ENCODE measurements at places on chromosomes 13 and 19.

- peak; percentile 86 for DNase-seq
Observed at GRCh38 chr19:43624933-43625332, 5.5 kb upstream of the ZNF428 start.

GRCh38 chr19:19938449-19938848, 37.7 kb downstream of the ZNF93 start:
- DNase-seq, result no peak

- peak; percentile 58 for DNase-seq
Observed at GRCh38 chr19:43765109-43765876, 10.5 kb upstream of the SMG9 start.

DNA sequence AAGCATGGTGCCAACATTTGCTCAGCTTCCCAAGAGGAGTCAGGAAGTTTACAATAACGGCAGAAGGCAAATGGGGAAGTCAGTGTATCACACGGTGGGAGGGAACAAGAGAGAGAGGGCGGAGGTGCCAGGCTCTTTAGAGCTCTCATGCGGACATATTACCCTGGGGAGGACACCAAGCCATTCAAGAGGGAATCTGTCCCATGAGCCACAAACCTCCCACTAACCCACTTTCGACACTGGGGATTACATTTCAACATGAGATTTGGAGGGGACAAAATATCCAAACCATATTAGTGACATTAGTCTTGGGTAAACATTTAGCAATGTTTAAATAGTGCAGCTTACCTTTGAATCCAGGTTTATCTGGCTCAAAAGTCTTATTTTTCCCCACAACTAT, 69.9 kb downstream of the SLAIN1 start:
- no peak for DNase-seq

DNA sequence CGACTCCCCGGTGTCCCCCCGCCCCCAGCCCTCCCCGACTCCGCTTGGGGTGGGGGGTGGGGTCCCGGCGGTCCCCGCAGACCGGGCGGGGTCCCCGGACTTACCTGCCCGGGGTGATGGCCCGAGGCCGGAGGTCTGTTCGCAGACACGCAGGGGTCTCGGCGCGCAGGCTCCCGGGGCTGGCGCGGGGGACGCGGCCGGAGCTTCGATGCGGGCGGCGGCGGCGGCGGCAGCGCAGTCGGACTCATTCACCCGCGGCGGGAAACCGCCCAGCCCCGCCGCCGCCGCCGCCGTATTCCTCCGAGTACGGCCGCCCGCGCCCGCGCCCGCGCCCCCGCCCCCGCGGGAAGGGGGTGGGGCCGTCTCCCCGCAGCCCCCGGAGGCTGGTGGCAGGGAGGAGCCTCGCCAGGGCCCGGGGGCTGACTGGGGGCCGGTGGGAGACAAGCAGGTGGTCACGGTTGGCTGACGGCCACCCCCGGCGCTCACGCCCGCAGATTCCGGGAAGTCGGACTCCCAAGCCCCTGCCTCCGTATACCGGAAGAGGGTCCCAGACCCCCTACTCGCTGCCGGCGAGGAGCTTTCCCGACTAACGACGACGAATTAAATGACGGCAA, at the start of gene C2CD4C:
Gene C2CD4C (minus strand): TSS at position 246 of the 614 bp plus-strand sequence. CDS start 786 bp downstream, outside the sequence.
- DNase-seq, result no peak

DNA sequence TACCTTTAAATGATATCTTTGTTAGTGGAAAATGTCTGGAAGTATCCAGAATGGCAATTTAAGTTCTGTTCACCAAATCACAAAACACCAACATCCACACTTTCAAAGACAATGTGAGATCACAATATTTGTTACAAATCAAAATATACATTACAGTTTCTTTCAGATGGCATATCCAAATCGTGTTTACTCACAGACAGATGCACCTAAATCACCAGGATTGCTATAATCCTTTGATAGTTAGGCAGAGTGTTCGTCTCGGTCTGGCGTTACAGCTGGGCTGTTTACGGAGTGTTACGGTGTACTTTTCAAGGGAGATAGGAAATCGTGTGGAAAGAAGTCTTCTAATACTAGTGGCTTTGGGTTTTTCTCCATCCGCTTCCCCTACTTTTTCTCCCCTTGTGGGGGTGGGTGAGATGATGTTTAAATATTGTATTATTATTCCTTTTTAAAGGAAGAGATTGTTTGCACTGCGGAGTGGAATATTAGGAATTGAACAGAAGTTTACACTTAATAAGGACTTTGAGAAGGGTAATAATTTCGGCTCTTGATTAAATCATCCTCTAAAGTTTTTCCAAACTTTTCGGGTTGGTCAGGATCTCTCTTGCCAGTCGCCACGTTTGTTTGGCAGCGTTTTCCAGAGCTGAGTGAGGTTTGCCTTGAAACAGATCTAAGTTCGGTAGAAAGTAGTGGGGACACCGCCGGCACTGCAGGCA, 1.8 kb downstream of the MAB21L1 start:
- no peak for DNase-seq

DNA sequence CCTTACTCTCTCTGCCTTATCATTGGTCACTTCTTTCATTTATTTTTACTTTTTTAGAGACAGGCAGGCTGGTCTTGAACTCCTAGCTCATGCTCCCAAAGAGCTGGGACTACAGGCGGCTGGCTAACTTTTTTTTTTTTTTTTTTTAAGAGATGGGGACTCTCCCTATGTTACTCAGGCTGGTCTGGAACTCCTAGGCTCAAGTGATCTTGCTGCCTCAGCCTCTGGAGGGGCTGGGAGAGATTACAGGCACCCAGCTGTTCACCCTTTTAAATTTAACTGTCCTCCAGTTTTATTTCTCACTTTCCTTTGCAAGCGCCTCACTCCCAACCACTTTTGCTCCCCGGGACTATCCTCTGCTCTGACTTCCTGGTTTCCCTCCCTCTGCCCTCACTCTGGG, 5.6 kb upstream of the CLDN10 start:
- no peak for DNase-seq

DNA sequence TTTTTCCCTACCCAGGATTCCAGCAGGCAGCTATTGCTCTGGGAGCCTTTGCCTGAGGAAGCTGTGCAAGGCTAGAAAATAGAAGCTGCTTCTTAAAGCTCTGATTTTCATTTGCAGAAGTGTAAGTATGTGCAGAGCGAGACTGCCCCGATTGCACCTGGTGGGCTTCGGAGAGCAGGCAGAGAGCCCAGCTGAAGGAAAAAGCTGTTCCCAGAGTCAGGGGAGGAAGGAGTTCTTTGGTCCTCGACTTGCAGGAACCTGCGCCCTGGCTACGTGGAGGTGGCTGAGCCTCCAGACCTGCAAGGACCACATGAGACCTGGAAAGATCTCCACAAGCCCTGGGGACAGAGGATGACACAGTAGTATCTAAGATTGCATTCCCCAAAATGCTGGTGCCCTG, 235.0 kb upstream of the ARGLU1 start:
- DNase-seq, result no peak

DNA sequence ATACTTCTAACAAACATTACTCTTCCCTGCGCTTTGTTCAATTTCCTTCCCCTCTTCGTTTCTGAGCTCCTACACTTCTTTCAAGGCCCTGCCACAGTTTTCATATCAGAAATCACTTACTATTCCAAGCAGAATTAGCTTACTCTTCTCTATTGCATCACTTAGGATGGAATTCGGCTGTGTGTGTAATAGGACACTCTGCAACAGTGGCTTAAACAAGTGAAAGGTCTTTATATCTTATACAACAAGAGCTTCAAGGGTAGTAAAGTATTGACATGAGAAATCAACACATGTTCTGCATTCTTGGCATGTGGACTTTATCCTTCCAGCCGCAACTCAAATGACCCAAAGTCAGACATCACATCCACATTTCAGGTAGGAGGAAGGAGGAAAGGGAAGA, 279.6 kb downstream of the PCDH20 start:
- no peak for DNase-seq

Data from T-helper 1 cell (primary cell).